ENCODE measurements at places on chromosomes 11 and 22.

- DNase-seq, result no peak
These were observed 65.3 kb downstream of the CTTN start for GRCh38 chr11:70463478-70464255.

- DNase-seq, result no peak
These were observed 196.4 kb downstream of the LARGE1 start for GRCh38 chr22:33723915-33724314.

GRCh38 chr11:44687388-44687787 lies 39.4 kb upstream of the TSPAN18 start:
- DNase-seq, result no peak

DNA sequence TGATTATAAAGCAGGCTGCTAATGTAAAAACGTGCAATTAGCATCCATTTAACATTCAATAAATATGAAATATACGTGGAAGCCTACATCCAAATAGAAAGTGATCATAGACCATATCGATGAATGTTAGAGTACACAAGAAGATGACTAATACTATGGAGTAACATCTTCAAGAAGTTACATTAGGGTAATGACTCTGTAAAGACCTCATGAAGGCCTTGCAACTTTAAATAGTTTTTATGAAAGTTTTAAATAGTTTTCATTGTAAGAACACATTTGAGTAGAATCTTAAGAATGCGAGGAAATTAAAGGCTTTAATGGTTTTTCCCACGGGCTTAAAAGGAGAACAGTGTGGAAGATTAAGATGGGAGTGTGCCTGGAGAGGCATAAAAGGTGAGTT lies 1.4 kb downstream of the TRIM34 start:
- DNase-seq, result no peak

DNA sequence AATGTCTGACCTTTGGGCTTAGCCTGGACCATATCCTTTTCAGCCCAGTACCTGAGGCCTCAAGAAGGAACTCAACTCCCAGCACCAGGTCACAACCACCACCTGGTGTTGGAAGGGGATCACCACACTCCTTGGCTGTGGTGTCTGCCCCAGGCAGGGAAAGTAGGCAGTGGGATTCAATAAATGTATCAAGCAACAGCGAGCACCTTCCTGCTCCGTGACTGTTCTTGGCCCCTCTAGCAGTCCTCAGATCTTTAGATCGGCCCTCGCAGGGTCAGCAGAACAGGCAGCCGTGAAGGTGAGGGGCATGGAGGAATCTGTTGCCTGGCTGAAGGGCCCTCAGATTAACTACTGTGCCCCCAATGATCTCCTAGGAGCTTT lies 15.9 kb downstream of the ARFGAP2 start:
- no peak for DNase-seq

DNA sequence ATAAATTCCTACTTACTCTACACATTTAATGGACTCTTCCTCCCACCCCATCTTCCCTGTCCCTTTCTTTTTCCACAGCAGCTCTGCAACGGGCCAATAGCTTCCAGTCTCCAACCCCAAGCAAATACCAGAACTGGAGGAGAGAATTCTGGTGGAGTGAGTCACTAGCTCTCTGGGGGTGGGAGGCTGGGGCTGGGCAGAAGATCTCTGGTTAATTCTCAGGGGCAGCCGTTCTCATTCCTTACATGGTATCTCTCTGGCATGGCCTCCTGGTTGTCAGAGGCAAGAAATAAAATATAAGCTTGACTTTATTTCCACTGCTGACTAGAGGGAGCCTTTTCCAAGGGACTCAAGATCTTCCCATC lies 90.4 kb upstream of the PARVA start:
- DNase-seq, result peak; percentile 56

GRCh38 chr11:124754710-124755109 lies 2.7 kb upstream of the VSIG2 start:
- DNase-seq, result no peak

- DNase-seq, result no peak
These were observed 22.3 kb upstream of the A4GALT start for GRCh38 chr22:42742940-42743339.

Data from left forelimb (tissue), 1 donor.